Cerebellar nuclear complex (tissue), 1 donor: ENCODE measurements at places on chromosomes 7 and 10.

- DNase-seq: no peak
Observed at GRCh38 chr10:30056767-30057355, 2.5 kb downstream of the JCAD start.

GRCh38 chr10:68565658-68566057 is 5.5 kb downstream of the TET1 start:
- no peak for DNase-seq

- no peak for DNase-seq
Observed at GRCh38 chr10:88980800-88981199, 9.8 kb upstream of the FAS start.

- no peak for DNase-seq
Observed at GRCh38 chr10:33291053-33291592, 43.3 kb downstream of the NRP1 start.

GRCh38 chr10:21292763-21293517 is 232.5 kb downstream of the SKIDA1 start:
- DNase-seq: no peak

DNA sequence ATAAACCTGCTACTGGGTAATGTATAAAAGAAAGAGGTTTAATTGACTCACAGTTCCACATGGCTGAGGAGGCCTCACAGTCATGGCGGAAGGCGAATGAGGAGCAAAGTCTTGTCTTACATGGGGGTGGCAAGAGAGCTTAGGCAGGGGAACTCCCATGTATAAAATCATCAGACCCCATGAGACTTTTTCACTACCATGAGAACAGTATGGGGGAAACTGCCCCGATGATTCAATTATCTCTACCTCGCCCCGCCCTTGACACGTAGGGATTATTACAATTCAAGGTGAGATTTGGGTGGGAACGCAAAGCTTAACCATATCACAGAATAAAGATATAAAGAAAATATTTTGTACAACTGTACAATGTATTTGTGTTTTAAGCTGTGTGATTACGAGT is 39.4 kb upstream of the PLCE1 start:
- DNase-seq: no peak

DNA sequence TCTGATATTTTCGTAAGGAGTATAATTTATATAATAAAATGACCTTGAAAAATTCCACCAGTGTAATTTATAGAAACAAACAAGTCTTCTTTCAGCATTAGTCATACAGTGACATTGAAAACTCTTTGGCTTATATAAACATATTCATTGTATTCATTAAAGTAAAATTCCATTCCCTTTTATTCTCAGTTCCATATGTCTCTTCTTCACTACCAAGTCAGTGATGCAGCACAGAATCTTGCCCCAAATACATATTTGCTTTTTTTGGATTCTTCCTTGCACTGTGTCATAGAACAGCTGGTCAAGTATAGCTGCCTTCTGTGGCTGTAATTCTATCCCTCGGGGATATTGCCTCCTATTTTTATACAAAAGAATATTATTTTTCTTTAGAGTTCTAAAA is 884.5 kb upstream of the POT1 start:
- no peak for DNase-seq

GRCh38 chr10:129958148-129958628 is 5.9 kb downstream of the EBF3 start:
- DNase-seq: no peak

DNA sequence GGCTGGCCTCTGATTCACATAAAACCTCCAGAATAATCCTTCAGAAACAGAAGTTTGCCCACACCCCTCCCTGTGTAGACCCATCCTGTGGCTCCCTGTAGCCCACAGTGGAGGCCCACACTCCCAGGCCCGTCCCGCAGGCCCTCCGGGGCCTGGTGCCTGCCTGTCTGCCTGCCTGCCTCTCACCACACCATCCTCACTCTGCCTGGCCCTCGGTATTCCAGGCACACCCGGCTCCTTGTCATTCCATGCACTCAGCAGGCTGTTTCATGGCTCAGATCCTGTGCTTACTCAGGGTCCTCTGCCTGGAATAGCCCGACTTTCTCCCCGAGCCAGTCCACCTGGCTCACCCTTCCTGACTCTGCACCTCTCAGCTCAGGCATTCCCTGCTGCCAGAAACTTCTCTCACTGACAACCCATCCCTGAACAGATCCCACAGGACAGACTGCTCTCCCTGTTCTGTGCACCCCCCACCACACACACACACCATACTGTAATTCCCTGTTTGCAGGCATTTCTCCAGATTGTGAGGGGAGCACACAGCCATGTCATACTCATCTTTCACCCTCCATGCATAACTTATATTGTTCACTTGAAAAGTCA is 498.0 kb upstream of the ZMIZ1 start:
- no peak for DNase-seq

DNA sequence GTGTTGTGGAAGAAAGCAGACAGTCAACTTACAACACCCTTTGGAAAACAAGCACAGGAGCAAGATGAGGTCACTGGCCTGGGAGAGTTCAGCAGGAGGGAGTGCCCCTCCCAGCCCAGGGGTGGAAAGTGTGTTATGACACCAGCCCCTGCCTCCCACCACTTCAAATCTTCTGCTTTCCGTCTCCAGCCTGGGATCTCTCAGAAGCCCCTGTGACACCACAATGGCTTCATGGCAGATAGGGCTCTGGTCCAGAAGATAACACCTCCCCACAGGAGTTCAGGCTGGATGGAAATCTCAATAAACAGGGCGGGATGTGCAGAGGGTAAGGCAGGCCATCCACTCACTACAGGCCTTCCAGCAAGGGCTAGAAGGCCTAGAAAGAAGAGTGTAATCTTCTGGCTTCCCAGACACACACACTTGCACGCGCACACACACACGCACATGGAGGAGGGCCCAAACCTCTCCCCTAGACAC is 48.7 kb upstream of the ZMIZ1 start:
- no peak for DNase-seq

DNA sequence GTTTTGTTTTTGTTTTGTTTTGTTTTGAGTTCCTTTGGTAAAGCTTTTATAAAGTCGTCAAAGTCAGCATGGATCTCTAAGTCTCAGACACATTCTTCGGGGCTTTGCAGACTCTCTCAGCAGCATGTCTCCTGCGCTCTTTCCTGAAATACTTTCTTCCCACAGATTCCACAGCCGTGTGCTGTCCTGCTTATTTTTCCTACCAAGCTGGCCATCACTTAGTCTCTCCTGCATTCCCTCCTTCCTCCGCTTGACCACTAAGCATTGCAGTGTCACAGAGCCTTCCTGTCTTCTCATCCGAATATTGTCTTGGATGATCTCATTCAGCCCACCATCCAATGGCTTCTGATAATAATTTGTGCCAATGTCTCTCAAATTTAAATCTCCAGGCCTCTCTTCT is 434.3 kb upstream of the C7orf33 start:
- no peak for DNase-seq

GRCh38 chr7:26930845-26931244 is 66.5 kb upstream of the SKAP2 start:
- DNase-seq: no peak

GRCh38 chr10:42963312-42963711 is 113.6 kb upstream of the RET start:
- no peak for DNase-seq

DNA sequence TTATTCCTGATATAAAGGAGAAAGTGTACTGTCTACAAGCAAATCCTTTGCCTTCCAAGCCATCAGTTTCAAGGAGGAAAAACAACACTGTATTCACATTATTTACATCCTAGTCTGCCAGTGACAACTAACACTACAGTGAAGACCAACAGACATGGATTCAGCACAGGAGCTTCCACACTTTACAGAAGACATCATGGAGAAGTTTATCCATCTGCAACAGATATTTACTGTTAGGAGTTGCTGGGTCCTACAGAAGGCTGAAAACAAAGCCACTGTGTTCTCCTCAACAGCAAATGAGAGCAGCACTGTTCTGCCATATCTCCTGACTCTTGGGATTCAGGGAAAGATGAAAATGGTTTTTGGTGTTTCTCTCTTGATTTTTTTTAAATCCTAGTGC is 31.9 kb downstream of the NAPEPLD start:
- no peak for DNase-seq

DNA sequence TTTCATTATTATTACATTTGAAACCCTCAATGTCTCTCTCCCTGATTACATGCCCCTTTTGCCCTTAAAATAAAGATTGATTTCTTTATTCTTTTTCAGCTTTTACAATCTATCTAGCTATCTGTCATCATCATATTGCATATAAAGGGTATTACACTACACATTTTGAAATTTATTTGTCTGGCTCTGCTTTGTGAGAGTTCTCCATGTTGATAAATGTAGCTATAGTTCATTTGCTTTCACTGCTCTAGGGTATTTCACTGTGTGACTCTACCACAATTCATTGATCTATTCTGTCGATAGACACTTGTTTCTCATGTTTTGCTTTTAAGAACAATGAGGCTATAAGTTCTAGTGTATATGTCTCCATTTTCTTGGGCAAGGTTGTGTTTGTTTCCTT is 25.6 kb downstream of the CDK1 start:
- DNase-seq: no peak

DNA sequence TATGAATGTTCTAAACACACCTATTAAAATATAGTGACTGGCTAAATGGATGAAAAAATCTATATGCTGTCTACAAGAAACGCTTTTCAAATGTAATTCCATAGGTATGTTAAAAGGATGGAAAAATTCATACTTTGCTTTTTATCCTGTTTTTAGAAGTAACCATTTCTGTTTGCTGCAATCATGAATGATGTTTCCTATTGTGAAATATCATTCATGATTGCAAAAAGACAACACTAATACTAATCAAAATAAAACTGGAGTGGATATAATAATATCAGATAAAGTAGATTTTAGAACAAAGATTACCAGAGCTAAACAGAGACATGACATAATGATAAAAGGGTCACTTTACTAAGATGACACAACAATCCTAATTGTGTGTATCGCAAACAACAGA is 138.2 kb downstream of the FANK1 start:
- no peak for DNase-seq

- DNase-seq: no peak
Observed at GRCh38 chr7:152979376-152979775, 219.8 kb downstream of the ACTR3B start.

DNA sequence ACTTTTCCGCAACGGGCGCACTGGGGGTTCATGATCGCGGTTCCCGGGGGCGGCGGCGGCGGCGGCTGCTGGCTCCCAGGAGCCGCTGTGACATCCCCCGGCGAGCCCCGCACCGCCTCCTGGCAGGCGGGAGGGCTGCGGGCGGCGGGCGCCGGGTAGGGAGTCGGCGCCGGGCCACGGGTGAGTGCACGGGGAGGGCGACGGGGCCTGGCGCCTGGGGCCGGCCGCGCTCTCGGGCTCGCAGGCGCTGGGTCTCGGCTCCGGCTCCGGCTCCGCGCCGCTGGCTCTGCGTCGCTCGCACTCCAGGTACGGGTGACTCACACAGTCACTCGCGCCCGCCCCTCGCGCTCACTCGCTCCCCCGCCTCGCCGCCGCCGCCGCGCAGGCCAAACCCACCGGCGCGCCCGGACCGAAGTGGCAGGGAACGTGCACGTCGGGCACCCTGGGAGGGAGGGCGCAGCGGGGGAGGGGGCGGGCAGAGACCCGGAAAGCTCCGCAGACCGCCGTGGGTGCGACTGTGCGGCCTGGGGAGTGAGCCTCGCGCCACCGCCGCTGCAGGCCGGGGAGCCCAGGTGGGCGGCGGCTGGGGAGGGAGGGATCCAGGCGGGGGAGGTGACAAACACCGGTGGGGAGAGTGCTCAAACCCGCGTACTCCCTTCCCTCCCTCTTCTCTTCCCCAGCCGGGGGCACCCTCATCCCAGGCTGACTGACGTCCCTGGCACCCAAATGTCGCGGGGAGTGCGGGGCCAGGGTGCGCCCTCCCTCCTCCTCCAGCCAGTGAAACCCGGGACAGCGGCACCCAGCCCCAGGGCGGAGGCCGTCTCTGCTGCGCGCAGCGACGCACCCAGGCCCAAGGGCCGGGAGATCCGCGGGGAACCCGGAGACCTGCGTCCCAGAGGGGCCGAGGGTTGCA is 276.9 kb upstream of the NEBL start:
- no peak for DNase-seq

DNA sequence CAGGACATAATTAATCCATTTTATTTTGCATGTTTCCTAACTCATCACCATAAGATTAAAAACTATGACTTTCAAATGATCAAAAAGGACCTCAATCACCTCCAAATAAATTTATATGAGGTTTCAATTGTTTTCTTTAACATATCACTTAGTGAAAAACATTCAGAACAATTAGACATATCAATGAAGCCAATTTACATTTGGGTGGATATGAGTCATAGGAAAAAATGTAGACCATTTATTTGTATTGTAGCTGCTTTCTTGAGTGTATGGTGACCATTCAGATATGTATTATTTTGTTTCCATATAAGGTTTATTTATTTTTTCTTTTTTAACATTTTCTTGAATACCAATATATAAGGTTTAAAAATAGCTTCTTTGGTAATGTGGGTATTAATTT is 13.3 kb upstream of the EXOC6 start:
- DNase-seq: no peak

DNA sequence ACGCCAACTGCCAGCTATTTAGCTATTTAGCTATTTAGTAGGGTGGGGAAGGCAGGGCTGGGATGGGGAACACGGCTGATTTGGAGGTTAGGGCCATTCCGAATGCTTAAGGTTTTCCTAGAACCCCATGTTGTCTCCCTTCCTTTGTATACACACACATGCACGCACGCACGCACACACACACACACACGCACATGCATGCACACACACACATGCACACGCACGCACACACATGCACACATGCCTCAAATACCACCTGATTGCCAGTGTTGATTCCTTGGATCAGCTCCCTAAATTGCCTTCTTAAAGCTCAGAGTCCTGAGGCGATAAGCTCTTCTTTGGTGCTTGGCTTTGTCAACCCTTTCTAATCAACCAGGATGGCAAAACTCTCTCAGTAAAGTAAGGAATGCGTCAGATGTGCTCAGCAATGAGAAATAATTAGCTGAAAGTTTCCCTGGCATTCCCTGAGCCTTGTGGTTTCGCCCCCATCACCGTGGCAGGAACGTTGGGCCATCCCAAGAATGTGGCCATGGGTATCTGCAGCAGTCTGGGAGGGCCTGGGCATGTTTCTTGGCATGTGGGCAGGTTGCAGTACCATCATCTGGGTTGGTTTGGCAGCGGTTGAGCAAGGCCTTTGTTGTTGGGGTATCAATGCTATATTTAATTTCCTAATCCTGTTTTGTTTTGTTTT is 305.6 kb downstream of the LRMDA start:
- no peak for DNase-seq

DNA sequence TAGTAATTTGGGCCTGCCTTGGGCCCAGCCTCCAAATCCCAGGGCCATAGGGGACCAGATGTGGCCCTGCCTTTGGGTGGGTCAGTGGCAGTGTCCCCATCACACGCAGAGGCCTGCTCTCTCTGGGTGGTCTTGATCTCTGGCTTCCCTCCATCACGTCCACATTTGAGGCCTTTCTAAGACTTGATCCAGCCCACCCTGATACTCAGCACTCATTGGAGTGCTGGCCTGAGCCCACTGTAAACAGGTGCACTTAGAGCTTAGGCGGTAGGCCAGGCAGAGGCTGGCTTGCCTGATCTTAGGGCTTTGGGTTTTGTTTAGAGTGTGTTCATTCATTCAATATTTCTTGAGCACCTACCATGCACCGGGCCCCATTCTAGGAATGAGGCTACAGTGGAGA is 52.6 kb downstream of the TBATA start:
- DNase-seq: no peak

- no peak for DNase-seq
Observed at GRCh38 chr10:110739811-110740271, 95.7 kb downstream of the RBM20 start.

- no peak for DNase-seq
Observed at GRCh38 chr10:131159771-131160170, 151.8 kb downstream of the TCERG1L start.
